Right renal pelvis (tissue), 4 donors: ENCODE measurements at places on chromosomes 12 and 14. TPM values are rescaled to one million over a fixed set of nuclear protein-coding genes. Genes with fewer than 3 reads are reported as not detected.

DNA sequence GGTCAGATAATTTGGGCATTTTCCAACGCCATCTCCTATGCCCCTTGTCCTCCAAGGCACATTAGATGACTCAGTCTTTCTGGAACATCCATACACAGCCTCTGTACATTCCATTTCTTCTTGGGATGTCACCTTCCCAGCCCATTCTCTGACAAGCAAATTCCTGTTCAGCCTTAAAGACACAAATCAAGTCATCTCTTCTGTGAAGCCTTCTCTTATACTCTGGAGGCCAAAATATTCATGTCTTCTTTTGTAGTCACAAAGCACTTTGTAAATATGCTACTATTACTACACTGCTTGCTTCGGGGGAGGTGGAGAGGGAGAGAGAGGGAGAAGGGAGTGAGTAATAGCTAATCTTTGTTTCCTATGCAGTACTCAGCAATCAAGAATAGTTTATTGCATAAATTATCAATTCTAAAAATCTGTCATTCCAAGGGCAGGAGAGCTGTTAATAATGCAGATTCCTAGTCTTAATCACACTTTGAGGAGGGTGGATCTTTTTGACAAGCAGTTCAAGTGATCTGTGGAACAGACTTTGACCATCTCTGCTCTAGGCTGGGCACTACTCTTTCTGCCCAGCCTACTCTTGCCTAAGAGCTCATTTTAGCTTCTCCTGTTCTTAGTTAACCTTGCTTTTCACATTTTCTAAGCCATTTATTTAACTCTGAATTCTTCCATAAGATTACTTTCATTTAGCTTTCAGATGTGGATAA lies 27.9 kb downstream of the KCNMB4 start:
- DNase-seq: no peak

DNA sequence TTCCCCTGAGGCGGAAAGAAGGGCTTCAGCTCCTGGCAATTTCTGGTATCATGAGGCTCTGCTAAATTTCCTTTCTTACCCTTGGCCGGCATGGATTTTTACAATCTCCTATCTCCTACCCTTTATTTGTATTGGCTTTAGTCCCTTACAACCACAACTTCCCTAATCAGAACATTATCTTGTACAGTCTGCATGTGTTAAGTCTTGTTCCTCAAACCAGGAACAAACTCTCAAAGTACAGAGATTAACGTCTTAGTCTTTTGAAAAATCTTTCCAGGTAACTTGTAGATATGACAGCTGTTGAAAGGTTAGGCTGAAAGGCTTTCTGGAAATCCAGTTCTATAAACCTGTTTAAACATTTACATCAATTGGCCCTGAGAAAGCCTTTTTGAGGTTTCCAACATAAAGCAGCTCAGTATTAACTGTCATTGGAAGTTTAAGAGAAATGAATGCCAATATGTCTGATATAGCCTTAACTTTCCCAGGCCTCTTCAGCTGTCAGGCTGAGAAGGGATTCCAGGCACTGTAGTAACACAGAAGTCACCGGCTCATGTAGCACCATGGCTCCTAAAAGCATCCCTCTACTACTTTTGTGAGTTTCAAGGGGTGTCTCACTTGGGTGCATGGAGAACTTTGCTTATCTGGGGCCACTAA lies 360.5 kb downstream of the FUT8 start:
- DNase-seq: no peak

GRCh38 chr12:131862600-131862993 lies 31.8 kb upstream of the ULK1 start:
- DNase-seq: no peak

- DNase-seq: no peak
Observed at GRCh38 chr12:113174461-113175384, 10.6 kb downstream of the DDX54 start.

Gene ANO2
- polyA plus RNA-seq: 3.7 TPM

Gene NRDE2
- polyA plus RNA-seq: 20.6 TPM

DNA sequence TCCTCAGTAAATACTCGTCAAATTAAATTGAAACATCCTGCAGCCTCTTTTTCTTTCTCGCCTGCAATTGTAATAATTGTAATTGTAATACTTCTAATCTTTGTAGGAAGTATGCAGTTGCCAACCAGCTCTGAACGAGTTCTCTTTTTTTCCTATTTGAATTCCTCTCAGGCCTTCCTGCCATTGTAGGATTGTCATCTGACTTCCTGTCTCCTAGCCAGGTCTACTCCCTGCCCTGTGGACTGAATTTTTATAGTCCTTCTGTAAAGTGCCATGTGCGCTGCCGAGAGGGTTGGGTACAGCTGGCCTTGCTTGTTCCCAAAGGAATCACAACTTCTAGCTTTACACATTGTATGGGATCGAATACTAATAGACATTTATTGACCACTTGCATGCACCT lies 183.3 kb downstream of the SSPN start:
- no peak for DNase-seq

DNA sequence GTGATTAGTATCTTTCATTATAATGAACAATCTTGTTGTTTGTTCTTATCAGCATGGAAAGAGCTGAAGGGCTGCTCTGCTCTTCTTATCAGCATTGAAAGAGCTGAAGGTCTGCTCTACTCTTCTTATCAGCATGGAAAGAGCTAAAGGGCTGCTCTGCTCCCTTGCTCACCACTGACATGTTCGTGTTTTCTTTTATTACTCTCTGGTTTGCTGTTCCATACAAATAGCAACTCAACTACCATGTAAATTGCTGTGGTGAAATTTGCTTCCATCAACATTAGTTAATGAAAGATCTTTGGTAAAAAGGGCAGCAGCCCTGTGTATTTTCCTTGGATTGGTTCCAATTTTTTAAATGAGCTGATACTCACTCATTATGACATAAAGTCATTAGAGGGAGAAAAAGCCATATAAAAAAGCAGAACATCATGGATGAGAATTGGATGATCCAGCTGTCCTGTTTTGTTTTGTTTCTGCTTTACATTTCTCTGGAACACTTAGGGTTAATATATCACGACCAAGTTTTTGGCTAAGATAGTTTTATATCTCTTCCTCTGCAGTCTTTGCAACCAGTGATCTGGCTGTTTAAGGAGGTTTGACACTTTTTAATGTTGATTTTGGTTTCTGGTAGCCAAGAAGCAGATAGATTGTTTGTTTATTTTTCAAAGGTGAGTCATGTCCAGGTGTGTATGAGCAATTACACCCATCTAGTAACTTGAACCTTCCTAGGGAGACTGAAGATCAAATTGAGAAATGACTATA lies 356.6 kb downstream of the CEP128 start:
- no peak for DNase-seq

DNA sequence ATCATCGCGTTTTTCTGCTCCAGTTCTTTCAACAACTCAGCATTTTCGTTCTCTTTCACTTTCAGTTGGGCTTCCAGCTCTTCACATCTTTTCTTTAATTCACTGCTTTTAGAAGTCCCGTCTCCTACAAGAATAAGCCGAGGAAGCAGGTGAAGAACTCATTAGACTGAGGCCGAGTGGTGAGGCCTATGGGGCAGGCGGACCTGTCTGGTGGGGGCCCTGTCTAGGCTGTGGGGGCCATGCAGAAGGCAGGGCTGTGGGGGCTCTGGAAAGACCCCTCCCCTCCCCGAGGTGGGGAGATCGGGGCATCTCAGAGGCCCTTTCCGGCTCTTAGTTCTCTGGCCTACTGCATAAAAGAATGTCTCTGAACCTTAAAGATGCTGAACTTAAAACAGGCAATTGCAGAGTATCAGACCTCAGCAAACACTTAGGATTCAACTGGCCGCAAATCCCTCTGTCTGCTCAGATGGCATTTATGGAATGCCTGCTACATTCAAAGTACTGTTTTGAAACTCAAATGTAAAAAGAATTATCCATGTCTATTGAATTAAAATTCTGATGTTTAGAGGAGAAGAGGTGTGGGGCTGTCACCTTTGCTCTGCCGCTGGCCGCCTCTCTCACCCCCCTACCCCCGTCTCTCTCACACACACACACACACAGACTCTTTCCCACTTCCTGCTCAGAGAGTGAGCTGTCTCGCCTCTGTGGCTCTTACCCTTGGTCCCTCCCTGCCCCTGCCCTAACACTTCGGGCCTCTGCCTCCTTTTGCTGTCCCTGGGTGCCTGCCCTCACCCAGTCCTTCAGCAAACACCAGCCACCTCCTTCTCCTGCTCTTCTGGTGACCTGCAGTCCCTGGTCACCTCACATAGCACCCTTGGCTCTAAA lies 34.7 kb downstream of the CCDC92 start:
- no peak for DNase-seq

Gene NID2
- 133 TPM for polyA plus RNA-seq

Gene TAS2R30
- polyA plus RNA-seq: not detected

DNA sequence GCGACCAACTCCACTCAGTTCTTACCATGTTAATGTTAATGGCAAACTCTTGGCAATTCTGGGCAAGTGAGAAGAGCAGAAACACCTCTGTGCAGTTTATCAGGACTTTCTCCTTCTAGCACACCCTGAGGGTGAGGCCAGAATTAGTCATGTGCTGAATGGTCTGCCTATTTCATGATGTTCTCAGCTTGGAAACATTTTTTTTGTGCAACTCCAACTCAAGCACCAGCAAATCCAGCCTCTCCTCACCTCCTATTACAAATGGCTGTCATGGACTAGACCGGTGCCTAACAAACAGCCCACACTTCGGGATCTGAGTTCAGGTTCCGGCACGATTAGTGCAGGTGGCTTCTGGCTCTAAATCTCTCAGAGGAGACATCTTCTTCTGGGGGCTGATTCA lies 246.0 kb downstream of the ZFP36L1 start:
- DNase-seq: no peak

Gene GDF3
- polyA plus RNA-seq: 0.68 TPM

DNA sequence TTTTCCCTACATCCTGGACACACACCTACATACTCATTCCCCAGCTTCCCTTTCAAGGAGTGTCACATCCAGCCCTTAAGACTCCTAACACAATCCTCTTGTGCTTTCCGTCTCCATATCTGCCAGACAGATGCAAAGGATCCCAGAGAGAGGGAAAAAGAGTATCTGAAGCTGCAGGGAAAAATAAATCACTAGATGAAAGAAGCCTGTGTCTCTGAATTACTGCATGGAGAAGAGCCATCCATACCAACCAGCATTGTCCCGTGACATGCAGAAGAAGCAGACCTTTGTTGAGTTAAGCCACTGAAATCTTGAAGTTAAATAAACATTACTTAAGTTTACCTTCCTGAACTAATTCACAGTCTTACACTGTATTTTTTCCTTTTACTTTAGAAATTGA lies 54.6 kb downstream of the GTF2A1 start:
- no peak for DNase-seq

DNA sequence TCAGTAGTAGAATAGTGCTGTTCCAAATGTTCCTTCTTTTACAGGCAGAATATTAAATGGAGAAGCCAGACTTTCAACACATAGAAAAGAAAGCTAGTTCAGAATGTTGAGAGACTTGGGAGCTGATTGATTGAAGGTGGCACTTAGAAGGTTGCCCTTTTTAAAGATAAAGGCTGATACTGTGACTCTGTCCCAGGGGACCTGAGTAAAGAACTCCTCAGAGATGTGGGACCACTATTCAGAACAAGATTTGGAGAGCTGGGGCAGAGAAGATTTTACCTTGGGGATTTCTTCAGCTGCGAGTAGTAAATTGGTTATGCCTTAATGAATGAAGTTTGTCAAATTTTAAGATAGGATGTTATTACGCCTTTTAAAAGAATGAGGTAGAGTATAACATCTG lies 21.4 kb upstream of the BTG1 start:
- no peak for DNase-seq

- no peak for DNase-seq
Observed at GRCh38 chr12:112317481-112317880, 64.8 kb downstream of the HECTD4 start.

GRCh38 chr14:69558774-69559173 lies 15.9 kb downstream of the CCDC177 start:
- no peak for DNase-seq

Gene CPM
- 25.5 TPM for polyA plus RNA-seq

Gene ACACB
- 17.1 TPM for polyA plus RNA-seq

DNA sequence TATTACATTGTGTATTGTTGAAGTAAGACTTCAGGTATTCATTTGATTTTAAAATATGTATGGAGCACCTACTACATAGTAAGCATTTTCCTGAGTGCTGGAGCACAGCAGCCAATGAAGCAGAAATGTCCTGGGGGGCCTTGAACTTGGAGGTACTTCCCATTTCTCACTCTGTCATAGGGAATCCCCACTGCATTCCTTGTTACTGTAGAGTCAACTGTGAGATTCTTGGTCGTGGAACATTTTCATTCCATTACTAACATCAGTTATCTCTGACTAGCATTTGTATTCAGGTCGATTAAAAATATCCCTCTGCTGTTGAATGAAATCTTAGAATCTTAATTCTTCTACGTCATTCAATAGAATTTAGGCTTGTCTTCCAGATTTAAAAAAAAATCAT lies 66.7 kb downstream of the PDE3A start:
- no peak for DNase-seq

DNA sequence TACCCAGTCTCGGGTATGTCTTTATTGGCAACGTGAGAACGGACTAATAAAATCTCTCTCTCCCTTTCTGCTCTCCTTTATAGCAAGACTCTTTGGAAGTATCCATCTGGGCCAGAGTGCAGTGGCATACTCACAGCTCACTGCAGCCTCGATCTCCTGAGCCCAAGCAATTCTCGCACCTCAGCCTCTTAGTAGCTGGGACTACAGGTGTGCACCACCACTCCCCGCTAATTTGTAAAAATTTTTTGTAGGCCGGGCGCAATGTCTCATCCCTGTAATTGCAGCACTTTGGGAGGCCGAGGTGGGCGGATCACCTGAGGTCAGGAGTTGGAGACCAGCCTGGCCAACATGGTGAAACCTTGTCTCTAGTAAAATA lies 33.2 kb upstream of the PPP2R5C start:
- no peak for DNase-seq

DNA sequence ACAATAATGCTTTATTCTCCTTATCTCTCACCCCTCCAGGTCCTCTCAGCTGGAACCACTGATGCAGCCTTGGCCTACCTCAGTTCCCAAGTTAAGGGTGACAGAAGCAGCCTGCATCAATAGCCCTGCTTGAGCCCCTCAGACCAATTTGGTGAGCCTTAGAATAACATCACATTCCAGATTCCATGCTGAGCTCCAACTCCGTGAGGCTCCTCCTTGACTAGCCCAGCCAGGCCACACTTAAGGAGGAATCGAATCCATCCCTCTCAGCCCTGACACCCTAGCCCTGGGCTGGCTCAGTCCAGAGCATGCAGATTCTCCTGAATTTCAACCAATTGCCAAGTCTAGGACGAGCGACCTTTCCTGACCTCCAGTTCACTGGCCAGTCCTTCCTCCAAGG lies 91.1 kb downstream of the ARMH4 start:
- no peak for DNase-seq

Gene AQP6
- polyA plus RNA-seq: 16.0 TPM

DNA sequence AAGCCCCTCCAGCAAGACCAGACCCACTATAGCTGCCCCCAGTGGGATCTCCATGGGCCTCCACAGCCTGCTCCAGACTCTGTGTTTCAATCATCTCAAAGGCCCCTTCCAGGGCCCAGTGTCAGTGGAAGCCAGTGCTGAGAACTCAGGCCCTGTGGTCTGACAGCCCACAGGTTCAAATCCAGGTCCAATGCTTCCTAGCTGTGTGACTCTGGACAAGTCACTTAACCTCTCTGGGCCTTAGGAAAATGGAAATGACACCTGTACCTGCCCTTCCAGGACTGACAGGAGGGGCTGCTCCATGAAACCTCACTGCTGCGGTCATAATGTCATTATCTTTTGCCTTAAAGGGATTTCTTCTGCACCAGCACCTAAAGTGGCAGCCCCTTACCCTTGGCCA lies 101.9 kb downstream of the NCOR2 start:
- no peak for DNase-seq
